Right cardiac atrium (tissue), 5 donors: ENCODE measurements at places on chromosomes 6 and 20. TPM values are rescaled to one million over a fixed set of nuclear protein-coding genes. Genes with fewer than 3 reads are reported as not detected.

DNA sequence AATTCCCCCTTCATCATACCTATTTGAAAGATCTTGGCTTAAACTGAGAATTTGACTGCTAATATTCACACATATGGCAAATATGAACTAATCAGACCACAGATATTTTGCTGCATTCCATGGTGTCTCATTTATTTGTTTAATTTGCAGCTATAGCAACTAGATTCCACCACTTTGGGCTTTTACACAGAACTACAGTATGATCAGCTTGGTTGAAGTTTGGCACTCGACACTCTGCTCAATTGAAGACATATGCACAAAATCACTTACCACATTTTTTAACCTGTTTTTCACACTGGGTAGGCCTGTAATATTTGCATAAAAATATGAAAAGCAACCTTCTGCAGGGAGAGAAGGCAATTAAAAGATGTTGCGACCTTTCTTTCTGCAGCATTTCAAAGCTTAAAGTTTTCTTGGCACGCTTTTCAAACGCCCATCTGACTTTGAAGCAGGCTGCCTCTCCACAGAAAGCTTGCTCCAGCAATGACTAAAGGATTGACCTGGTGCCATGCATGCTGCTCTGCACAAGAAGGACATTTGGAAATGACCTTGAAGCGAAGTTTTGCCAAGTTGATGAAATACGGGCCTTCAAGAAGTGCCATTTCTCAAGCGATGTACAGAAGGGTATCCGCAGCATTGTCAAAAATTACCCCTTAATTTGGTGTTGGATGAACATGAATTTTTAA is 126.7 kb downstream of the AIG1 start:
- DNase-seq, result no peak

DNA sequence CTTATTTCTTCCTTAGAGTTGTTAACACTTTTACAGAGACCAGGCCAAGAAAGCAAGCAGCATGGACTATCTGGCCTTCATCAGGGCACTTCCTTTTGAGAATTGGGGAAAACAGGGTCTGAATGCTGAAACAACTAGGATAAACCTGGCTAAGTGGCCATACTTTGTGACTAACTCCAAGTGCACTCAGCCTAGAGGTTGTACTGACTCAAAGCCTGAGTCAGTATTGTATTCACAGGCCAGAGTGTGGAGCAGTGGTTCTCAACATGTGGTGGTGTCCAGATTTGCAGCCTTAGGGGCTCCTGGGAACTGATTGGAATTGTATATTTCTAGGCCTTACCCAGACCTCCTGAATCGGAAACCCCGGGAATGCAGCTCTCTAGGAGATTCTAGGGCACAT is 20.1 kb downstream of the SEC23B start:
- no peak for DNase-seq

DNA sequence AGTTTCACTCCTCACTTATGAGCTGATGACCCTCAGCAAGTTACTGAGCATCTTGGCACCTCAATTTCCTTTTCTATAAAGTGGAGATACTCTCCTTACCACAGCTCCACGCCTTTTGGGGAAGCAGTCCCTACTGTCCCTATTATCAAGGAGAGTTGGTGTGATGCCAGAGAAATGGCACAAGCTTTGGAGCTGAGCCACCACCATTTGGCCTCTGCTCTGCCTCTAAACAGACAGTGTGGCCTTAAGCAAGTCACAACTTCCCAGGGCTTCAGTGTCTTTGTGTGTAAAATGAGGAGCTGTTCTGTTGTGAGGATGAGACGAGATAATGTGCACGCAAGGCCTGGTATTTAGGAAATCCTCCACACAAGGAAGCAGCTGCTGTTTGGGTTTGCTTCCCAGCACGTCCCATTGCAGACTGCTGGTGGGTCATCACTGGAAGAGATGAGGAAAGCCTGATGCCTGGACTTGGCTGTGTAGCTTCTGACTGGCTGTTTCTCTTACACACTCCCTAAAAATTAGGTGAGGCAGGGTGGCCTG is 18.5 kb downstream of the NSFL1C start:
- DNase-seq, result no peak

Gene WFDC5
- not detected for polyA plus RNA-seq

- DNase-seq, result no peak
These were observed 21.6 kb downstream of the GPR6 start for GRCh38 chr6:109999740-110000139.

DNA sequence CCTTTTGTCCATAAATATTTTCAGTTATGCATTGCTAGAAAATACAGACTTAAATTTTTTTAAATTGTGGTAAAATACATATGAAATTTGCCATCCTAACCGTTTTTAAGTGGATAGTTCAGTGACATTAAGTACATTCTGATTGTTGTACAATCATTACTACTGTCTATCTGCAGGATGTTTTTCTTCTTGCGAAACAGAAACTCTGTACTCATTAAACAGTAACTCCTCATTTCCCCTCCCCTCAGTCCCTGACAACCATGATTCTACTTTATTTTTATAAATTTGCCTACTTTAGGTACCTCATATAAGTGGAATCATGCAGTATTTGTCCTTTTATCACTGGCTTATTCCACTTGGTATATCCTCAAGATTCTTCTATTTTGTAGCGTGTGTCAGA is 21.3 kb downstream of the TAF11 start:
- DNase-seq, result no peak

GRCh38 chr20:52034581-52034980 is 157.0 kb downstream of the ZFP64 start:
- no peak for DNase-seq

Gene RFX6
- not detected for polyA plus RNA-seq

DNA sequence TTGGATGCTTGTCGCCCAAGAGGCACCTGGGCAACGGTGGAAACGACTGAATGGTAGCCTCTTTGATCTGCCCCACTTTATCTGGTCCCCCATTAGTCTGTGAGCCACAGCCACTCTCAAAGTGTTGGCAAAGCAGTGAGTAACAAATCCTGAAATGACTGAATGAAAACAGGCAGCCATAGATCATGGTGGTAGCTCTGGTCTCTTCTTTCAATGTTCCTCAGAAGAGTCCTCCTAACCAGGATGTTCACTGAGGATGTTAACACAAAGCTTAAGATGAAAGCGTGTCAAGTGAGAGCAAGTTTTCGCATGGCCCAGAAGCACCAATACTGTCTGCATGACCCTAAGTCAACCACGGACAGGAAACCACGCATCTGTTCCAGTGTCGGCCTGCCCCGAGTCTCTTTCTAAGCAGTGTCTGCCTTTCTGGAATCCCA is 107.3 kb downstream of the IRF4 start:
- DNase-seq, result no peak
